ENCODE measurements at places on chromosomes 4 and X.

- no peak for DNase-seq
These were observed 41.8 kb downstream of the GPC4 start for GRCh38 chrX:133373386-133374079.

DNA sequence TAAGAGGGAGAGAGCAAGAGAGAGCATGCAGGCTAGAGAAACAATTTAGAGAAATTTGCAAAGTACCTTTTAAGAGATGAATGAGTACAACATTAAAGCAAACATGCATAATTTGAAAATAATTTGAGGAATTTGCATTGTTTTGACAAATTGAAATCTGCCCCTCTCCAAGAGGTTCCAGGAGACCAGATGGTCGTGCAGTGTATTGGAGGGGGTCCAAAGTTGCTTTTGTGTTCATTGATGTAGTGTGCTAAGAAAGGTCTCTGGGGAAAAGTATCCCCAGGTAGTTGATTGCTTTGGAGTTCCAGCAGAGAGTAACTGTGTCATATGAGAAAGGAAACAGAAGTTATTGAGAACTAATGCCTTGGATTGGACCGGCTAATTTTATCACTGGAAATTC lies 635.0 kb upstream of the TENM3 start:
- no peak for DNase-seq

DNA sequence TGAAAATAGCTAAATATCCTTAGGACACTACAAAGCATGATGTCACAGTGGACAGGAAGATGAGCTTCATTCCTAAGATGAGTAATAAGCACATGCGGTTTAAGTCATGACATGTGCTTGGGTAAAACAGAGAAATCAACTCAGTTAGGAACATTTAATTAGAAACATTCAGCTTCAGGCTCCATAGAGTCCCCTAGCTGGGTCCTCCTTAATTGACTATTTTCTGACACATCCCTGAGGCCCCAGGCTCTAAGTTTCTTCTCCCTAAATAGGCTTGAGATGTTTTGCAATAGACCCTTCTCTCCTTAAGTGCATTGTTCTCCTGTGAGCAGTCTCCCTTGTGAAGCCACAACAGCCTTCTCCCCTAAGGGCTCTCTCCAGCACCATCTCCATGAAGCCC lies 70.4 kb upstream of the ANXA3 start:
- DNase-seq, result no peak

GRCh38 chr4:76607846-76608245 lies 172.8 kb downstream of the SHROOM3 start:
- no peak for DNase-seq

DNA sequence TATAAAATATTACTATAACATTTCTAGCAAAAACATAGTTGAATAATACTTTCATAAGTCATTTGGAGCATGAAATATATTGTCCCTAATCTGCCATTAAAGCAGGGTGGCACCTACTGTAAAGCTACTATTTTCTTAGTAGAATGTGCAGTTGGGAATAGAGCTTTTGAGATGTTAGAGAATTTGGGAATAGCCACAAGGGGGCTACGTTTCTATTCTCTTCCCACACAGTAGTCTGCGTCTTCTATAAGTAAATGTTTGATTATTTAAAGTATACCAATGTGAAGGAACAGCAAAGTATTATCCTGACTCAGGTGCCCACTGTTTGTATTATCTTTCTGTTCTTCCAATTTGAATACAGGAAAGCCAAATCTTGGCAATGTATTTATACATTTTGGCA lies 323.2 kb upstream of the GIMD1 start:
- no peak for DNase-seq

GRCh38 chr4:23811161-23811560 lies 78.7 kb downstream of the PPARGC1A start:
- DNase-seq, result no peak

GRCh38 chr4:145289403-145290076 lies 109.2 kb upstream of the OTUD4 start:
- no peak for DNase-seq

DNA sequence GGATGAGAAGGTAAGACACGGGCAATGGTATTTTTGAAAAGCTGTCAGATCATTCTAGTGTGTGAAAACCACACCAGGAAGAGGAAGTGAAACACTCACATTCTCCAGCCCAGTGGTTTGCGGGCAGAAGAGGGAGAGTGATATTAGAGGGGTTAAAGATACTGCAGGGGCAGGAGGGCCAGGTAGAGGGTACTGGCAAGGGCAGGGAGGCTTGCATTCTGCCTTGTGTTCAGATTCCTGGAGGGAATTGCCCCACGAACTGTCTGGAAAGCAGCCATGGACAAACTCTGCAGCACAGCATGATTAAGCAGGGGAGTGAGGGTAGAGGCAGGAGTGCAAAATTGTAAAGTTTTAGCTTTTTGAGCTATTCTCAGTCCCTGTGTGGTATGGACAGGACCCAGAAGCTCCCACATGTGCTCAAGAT lies 30.9 kb downstream of the NIPAL1 start:
- DNase-seq, result peak; percentile 84

DNA sequence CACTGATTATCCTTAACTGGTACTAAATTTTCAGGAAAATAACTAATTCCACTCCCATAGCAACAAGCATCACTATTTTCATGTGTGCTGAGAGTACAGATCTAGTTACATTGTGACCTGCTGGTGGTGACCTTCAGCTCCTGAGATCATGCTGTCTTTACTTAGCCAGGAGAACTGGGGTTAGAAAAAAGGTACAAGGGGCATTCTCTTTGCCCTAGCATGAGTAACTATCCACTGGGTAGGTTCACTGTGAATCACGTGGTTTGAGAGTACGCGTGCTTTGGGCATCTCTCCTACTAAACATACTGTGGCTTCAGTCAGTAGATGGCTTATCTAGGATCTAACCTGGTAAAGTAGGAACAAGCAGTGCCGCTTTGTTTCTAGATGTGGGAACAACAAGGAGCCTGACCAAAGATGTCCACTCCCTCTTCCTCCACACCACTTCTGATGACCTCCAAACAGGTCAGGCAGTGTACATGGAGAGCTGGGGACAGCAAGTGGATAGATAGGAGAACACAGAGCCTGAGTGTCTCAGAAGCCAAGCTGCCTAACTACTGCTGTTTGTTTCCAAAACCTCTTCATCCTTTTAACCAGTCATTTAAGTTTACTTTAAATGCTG lies 90.2 kb downstream of the CBR4 start:
- DNase-seq, result no peak

DNA sequence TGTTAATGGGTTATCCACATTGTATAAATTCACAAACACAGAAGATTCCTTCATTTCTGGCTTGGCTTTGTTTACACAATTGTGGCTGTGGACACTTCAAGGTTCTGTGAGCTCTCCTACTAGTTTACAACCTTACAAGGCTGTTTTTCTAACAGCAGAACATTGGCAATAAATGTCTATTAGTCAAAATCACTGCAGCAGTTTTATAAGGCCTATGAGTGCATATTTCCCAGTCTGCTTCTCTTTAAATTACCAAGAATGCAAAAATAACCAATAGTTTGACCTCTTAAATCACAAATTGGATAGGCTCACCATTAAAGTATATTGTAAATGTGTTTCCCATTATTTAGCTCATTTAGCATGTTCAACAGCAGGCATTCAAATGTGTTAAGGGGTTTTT lies 239.2 kb downstream of the DKK2 start:
- DNase-seq, result no peak

- no peak for DNase-seq
These were observed 107.7 kb upstream of the RPS6KA3 start for GRCh38 chrX:20374450-20374849.

- DNase-seq, result no peak
These were observed 84.9 kb downstream of the EDA2R start for GRCh38 chrX:66553973-66554372.

DNA sequence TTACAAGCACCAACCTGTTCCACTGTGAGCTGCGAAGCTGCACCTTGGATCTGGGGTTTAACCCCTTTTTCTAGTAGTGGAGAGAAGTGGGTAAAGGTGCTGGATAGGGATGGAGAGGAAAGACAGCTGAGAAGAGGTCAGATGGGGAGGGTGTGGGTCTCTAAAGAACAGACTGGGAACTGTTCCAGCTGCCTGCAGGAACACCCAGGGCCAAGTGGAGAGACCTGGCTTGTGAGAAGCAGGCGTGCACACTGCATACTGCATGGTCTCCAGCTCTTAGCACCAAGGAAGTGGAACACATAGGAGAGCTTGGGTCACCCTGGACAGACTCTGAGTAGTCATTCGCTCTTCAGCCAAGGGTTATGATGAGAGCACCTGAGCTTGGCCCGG lies 16.1 kb downstream of the BCOR start:
- DNase-seq, result no peak

DNA sequence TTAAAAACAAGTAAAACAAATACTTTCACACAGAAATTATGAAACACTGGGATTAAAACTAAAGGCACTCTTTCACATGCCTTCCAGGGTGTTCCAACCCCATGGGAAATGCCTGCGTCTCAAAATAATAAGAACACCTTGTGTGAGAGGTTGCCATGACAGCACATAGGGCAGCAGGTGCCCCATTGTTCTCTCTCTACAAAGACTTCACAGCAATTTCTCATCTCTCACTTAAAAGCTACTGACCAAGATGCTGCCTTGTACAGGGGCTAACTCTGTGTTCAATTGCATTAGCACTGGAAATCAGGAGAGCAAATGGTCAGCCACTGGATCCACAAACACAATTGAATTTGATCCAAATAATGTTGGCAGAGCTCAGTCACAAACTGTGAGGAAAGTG lies 102.5 kb upstream of the GALNTL6 start:
- no peak for DNase-seq

GRCh38 chr4:71303850-71304249 lies 35.0 kb upstream of the SLC4A4 start:
- no peak for DNase-seq

DNA sequence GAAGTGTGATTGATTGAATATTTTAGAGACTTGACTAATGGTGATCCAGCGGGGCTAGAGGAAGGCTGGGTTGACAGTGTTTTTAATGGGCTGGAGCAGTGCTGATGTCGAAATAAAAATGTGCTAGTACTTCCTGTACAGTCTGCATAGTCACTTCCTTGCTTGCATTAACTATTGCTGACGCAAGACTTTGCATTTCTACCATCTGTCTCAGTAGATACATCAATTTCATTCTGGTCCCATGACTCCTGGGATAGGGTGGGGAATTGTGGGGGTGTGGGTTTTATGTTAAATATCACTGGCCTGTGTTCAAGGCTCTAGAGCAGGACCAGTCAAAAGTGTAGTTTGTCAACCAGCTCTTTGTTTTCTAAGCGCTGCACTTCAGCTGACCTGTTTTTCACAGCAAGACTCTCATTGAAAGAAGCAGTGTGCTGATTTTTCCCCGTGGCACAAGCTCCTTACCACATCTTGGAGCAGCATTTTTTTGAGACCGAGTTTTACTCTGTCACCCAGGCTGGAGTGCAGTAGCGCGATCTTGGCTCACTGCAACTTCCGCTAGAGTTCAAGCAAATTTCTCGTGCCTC lies 35.2 kb upstream of the PHEX start:
- DNase-seq, result no peak

DNA sequence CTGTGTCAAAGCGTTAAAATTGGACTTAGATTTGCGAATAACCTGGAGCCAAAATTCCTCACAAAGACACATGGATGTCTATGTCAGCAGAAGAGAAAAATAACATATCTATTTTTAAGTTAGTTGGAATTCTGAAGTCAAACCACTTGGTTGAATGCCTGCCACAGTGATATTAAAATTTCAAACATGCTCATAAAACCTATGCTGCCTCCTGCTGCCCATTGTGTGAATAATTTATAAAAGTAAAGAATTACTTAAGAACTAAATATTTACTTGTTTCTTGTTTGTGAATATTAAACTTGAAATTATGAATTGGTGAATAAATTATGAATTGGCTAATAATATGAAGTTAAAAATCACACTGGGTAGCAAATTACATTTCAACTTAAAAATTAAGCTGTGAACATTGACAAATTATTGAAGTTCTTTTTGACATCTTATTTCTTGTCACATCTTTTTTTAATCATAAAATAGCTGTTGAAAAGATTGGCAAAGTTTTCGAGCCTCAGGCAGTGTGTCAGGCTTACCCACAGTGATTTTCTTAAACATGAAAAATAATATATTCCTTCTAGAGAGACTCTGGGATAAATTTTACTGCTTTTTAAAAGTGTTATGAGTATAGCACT lies 35.4 kb downstream of the FABP2 start:
- peak; percentile 19 for DNase-seq

DNA sequence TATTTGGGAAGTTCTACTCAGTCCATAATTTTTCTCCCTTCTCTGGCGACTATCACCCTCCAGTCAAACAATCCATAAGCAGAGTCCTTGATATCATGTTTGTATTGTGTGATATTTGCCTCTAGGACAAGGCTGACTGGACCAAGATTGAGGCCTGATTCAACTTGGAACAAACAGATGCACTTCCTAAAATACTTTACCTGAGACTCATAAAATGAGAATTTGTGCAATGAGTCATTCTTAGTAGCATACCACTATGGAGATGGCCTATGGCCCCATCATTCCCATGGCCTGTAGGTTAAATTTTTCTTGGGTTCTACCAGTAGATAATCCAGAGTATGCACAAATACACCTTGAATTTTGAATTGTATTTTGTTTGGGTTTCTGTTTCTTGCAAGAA lies 74.2 kb upstream of the DMD start:
- no peak for DNase-seq

GRCh38 chrX:54030329-54030728 lies 13.9 kb downstream of the PHF8 start:
- no peak for DNase-seq

DNA sequence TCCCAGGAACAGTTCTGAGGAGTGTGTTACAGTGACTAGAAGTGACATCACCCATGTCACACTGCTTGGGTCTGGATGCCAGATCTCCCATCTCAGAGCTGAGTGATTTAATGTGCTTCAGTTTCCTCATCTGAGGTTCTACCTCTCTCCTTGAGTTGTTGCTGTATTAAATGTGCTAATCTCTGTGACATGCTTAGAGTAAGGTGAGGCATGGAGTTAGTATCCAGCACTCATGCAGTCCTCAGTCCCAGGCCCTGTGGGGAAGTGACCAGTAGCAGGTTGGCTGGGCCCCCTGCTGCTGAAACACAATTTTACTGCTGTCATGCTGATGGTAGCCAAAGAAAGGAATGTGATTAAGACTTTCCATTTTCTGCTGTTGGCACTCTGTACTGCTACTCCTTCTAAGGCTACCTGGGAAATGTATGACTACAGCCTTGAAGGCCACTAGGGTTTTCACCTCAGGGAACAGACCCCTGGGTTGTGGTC lies 639.6 kb downstream of the MID1IP1 start:
- peak; percentile 45 for DNase-seq

- no peak for DNase-seq
These were observed 367.6 kb downstream of the ARHGAP24 start for GRCh38 chr4:85842540-85842939.

DNA sequence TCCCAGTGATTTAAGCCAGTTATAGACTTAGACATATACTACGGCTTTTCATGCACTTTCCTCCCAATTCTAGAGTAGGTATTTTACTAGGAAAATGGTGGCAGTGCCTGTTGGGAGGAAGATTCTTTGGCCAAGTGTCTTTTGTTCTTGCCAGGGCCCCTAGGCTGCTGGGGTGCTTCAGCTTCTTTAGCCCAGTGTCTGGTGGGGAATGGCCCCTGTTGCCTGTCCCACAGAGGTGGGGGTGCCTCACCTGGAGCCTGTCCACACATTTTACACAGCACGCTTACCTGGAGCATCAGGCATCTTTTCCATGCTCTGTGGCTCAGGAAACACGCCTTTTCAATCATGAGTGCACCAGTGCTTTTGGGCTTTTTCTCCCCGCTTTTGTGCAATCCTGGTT lies 33.2 kb upstream of the MSANTD1 start:
- no peak for DNase-seq

Measured in activated CD4-positive, alpha-beta T cell treated with anti-CD3 and anti-CD28 coated beads for 48 hours (primary cell).